ENCODE measurements at places on chromosomes 16 and 17.

DNA sequence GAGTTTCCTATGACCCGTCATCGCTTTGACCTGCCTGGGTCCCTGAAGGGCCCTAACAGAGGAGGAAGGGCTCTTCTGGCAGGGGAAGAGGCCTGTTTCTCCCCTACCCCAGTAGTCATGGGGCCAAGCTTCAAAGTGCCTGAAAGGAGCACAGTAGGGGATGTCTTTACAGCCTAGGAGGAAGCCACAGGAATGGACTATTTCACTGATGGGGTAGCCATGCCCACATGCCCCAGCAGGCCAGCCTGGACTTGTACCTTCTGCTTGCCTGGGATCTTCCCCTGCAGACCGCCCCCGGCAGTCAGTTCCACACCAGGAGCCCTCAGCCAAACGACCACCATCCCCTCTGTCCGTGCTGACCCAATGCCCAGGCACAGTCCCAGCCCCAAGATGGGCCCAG, 41.8 kb upstream of the PEMT start:
- no peak for DNase-seq

GRCh38 chr16:80259290-80259805, 281.4 kb upstream of the DYNLRB2 start:
- no peak for DNase-seq

DNA sequence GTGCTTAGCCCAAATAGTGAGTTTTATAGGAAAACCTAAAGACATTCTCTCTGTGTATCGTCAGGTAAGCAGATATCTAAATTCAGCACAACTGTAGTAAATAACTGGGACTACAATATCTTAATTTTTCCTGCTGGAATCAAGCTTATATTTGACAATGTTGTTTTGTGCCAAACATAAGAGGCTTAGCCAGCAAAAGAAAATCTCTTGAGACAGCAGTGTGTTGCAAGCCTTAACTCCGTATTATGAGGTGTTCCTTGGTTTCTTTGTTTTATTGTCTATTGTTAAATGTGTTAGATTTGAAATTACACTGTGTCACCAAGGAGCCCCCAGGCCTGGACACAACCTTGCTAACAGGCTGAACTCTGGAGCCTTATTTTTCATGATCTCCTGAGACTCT, 1570.6 kb upstream of the GOT2 start:
- DNase-seq: no peak

GRCh38 chr17:61314368-61315078, 85.1 kb upstream of the TBX2 start:
- peak; percentile 51 for DNase-seq

DNA sequence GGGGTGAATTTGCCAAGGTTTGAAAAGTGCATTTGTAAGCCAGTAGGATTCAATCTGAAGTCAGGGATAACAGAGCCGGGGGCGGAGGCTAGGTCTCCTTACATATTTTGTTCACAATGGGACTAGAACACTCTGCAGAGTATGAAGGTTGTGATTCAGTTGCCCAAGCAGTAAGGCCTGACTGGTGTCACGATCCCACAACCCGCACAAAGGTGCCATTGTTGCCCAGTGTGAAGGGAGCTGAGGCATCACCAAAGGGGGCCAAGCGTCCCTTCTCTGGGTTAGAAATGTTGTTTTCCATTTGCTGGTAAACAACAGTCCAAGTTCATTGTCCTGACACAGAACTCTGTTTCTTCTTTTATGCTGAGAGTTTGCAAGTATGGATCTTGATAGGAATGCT, 471.8 kb downstream of the MAF start:
- DNase-seq: no peak

GRCh38 chr17:43909537-43910231, 2.3 kb upstream of the MPP2 start:
- DNase-seq: no peak

DNA sequence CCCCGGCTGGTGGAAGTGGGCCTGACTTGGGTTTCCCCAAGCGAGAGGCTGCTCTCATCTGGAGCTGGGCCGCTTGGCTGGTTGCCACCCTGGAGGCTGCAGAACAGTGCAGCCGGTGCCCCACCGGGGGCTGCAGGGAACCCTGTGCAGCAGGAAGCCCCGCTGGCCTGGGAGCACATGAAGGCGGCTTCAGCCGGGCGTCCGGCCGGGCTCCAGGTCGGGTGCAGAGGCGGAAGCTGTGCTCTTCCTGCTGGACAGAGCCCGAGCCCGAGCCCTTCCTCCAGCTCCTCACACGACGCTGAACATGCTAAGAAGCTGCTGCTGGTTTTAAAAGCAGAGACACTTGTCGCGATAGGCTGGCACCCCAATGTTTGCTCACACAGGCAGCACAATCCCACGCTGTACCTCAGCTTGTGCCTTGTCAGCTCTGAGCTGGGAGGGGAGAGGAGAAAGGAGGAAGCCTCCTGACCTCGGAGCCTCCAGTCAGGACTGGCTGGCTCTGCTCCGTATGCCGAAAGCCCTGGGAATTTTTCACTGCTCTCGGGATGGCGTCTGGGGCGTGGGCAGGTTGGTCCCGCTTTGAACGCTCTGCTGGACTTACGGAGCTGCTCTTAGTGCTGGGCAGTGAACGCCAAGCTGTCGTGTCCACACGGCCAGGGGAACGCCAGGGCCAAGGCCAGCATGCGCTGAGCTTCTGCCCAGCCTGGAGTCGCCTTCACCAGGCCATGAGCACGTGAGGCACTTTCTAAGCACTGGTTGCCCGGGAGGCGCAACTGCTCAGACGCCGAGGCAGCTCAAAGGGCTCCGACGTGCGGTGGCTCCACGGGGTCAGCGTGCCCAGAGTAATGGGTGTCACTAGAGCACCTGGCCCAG, 8.8 kb downstream of the CDK5R1 start:
- DNase-seq: peak; percentile 24

GRCh38 chr16:85473909-85474620, 139.1 kb upstream of the GSE1 start:
- no peak for DNase-seq

DNA sequence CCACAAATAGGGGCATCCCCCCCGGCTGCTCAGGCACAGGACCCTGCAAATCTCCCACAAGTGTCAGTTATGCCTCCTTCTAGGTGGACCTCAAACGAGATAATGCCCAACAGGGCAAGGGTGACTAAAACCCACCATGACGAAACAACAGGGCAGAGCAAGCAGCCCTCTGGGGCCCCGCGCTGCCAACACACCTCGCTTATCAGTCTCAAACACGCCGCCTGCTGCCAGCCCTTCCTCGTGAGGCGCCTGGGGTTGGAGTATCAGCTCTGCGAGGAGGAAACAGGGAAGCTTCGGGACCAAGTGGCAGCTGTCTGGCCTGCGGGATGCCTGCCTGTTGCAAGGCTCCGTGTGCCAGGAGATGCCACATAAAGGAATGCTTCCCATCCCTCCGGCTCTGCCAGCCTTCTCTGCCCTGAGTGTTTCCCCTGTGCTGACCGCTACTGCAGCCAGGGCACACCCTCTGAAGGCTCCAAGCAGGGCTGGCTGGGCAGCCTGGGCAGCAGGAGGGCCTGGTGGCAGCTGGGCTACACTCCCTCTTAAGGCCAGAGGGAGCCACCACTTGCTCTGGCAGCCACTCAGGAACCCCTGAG, 2.5 kb downstream of the SMIM5 start:
- no peak for DNase-seq

DNA sequence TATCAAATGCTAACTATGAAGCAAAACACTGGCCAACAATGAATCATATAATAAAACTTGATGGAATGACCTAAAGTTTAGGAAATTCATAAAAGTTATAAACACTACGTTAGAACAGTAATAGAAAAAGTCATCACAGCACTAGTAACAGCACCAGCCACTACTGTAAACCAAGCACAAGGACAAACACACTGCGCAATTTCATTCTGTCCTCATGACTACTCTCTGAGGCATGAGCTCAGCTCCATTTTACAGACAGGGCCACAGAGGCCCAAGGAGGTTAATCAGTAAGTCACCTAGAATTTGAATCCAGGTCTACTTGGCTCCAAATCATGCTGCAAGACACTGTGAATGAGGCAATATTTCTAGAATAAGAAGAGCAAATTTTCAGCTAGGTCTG, 13.4 kb downstream of the EMC8 start:
- no peak for DNase-seq

Measured in fibroblast of skin of right biceps (primary cell).